AG20443 (cell line): ENCODE measurements at places on chromosomes 12 and 14.
A peak's percentile ranks its signal among the peaks of the same experiment; 100 is the strongest.

DNA sequence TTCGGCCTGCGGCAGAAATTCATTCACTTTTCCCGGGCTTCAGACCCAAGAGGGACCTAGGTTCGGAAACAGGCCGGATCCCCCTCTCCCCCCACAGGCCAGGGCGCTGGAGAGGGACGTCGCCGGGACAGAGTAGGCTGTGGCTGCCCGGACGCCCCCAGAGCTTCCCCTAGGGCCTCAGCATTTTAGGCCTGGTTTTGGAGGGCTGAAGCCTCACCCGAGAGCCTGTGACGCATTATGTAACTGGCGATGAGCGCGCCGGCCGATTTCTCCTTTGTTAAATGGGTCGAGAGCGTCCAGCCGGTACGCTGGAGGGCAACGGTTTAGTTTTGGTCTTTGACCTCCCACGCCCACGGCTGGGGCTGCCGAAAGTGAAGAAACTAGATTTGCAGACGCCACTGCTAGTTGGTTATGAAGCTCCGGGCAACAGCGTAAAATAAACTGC, 657 bp downstream of the PEBP1 start:
- DNase-seq = peak; percentile 71

GRCh38 chr14:58762629-58763028, 124.9 kb downstream of the DACT1 start:
- no peak for DNase-seq

DNA sequence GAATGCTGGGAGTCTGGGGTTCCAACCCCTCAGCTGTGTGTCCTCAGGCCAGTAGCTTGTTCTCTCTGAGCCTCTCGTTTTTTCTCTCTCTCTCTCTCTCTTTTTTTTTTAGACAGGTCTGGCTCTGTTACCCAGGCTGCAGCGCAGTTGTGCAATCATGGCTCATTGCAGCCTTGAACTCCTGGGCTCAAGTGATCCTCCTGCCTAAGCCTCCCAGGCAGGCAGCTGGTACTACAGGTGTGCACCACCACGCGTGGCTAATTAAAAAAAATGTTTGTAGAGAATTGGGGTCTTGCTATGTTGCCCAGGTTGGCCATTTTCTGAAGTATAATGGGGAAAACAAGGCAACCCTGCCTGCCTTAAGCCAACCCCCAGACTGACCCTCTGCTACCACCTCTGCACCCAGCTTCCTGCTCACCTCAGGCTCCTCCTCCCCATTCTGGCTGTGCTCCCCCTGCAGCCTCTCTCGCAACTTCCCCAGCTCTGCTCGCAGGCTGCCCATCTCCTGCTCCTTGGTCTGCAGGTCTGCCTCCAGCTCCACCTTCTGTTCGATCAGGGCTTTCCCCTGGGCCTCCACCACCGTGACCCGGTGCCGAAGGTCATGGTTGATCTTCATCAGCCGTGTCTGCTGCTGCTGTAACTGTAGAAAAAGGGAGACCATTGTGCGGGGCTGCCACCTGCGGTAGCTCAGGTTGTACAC, 35.2 kb downstream of the RILPL1 start:
- no peak for DNase-seq

- DNase-seq = no peak
Measured at GRCh38 chr14:35695647-35696046, 113.4 kb downstream of the RALGAPA1 start.

- DNase-seq = peak; percentile 42
Measured at GRCh38 chr14:51674294-51675002, 22.7 kb downstream of the FRMD6 start.

DNA sequence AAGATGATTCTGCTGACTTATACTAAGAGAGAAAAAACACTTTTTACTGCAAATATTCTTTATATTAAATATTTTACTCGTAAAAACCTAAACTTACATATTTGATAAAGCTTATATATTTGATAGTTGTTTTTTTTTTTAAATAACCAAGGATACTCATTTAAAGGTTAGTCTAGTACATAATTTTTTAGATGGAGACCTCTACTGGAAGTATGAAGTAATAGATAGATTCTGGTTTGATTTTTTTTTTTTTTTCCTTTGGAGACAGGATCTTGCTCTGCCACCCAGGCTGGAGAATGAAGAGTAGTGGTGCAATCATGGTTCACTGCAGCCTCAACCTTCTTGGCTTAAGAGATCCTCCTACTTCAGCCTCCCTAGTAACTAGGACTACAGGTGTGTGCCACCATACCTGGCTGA, 16.4 kb downstream of the ARID2 start:
- DNase-seq = peak; percentile 38

GRCh38 chr12:82862876-82863649, 176.4 kb downstream of the TMTC2 start:
- no peak for DNase-seq

- no peak for DNase-seq
Measured at GRCh38 chr12:13375583-13376345, 179.2 kb downstream of the EMP1 start.

GRCh38 chr14:53610947-53611346, 345.7 kb downstream of the BMP4 start:
- DNase-seq = no peak

DNA sequence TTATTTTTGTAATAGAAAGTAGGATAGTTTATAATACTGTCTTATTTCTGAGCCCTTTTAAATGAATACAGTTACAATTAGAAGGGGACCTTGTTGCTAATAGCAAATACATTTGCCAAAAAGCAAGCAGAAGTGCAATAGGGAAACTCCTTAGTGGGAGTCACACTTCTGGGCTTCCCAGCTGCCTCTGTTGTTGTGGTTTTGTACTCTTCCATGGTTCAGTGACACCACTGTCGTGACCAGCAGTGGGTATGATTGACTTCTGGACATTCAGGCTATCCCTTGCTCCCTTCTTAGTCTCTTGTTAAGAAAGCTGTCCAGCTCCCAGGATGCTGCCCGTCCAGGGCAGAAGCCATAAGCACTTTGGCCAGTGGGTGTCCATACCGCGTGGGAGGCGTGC, 22.6 kb downstream of the TCTN1 start:
- DNase-seq = no peak

GRCh38 chr12:119869720-119870119, 7.4 kb downstream of the CIT start:
- peak; percentile 91 for DNase-seq

DNA sequence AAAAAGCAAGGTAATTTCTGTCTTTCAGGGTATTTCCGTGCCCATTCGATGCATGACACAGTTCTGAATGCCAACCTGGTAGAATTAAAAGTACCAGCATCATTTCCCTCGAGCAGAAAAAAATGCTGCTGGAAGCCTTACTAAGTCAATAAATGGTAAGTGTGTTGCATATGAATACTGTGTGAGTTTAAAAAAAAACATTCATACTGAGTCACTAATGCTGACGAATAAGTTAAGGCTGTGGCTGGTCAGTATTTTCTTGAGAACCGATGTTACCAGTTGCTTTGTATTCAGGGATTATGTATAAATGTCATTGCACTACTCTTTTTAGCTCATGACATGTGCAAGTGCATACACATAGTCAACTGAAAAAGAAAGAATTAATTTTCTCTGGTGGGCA, 710.2 kb downstream of the TRHDE start:
- no peak for DNase-seq

DNA sequence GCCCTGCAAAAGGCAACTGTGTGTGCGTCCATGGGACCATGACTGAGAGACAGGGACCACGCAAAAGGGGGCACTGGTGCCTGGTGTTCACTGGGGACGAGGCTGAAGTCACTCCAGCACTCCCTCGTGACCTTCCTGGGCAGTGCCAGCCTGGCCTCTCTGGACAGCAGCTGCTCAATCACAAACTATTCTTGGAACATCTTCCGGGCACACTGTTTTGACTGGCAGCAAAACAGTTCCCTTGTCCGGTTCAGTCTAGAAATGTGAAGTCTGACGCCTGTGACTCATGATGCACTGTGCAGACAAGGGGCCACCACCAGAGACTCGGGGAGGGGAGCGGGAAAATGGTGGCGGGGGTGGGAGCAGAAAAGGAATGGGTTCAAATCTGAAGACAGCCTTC, 20.8 kb downstream of the SNRNP35 start:
- peak; percentile 37 for DNase-seq

- DNase-seq = peak; percentile 85
Measured at GRCh38 chr12:86712425-86712843, 456.2 kb upstream of the MGAT4C start.

DNA sequence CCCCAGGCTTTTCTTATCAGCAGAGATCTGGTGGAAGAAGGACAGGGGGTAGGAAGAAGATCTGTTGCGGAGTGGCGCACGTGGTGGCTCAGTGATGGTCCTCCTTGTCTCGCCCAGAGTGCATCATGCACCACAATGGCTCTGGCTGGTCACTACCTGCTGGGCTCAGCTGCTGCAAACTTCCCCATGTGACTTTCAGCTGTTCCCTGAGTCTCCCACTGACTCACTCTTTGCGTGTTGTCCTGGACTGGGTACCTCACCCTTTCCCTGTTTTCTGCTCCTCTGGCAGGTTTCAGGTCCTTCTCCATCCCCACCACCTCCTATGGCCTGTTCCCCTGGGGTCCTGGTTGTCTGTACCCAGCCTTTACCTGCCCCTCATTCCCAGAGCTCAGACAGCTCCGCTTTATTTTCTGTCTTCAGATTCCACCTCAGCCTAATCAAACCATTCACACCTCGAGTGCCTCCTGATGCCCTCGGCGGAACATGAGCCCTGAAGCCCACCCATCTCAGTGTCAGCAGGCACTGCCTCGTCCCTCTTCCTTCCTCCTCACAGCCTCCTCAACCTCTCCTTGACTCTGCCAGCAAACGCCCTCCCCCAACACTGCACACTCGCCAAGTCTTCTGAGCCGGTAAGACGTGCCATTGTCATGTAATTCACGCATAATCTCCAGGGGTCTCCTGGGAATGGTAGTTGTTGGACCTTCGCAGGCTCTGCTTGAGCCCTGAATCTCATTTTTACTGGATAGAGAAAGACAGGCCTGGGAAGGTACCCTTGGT, 1.8 kb downstream of the C1R start:
- no peak for DNase-seq

DNA sequence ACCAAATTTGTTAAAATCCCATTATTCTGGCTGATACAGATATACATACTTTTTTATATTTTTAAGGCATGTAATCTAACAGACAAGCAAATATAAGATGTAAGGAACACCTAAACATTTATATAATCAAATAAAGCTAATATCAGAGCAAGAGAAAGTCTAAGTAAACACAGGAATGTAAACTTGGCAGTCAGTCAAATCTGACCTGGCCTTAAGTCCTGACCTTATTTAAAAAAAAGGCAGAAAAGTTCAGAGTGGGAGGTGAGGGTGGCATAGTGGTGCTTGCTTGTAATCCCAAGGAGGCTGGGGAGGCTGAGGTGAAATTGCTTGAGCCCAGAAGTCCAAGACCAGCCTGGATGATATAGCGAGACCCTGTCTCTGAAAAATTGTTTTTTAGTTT, 152.6 kb downstream of the DERA start:
- no peak for DNase-seq

DNA sequence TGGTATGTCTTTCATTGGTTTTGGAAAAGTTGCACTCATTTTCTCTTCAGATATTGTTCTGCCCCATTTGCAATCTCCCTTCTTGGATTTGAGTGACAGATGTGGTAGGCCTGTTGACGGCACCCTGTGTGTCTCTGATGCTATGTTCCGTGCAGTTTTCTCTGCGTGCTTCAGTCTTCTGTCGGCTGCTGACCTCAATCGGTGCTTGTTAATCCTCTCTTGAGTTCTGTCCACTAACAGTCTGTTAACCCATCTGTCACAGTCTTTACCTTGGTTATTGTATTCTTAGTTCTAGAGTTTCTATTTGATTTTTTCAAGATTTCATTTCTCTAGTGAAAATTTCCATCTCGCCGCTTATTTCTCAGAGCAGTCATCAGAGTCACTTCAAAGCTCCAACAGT, 20.7 kb upstream of the PLD4 start:
- no peak for DNase-seq

DNA sequence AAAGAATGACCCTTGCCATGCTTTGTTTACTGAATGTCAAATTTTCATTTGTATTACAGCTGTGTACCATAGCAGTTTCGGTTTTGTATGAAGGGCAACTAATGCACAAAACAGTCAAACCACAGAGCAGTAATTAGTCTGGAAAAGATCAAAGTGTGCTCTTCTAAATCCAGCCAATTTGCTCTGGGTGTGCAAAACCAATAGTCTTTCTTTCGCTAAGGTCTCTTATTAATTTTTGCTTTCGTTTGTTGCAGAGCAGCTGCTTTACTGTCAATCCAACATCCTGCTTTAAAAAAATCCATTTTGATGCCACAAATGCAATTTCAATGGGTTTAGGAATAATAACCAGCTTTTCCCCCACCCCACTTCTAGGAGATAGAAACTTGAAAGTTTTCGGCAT, 114.2 kb downstream of the BRMS1L start:
- no peak for DNase-seq

DNA sequence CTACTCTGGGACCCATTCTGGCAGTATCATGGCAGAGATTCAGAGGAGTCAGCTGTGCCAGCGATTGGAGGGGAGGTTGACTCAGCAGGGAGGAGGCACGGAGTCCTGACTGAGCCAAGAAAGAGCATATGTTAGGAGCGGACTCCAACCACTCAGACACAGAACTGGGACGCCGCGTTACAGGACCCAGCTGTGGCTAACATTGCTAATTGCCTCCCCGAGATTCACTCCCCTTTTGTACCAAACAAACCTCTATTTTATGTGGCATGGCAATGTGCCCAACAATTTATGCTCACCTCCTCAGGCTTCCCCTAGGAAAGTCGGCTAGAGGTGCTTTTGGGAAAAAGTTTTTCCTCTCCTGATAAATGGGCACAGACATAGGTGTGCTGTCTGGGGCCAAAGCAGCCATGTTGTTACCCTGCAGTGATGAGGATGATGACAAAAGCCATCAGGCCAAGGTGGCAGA, 15.2 kb upstream of the CLIP1 start:
- DNase-seq = peak; percentile 89

DNA sequence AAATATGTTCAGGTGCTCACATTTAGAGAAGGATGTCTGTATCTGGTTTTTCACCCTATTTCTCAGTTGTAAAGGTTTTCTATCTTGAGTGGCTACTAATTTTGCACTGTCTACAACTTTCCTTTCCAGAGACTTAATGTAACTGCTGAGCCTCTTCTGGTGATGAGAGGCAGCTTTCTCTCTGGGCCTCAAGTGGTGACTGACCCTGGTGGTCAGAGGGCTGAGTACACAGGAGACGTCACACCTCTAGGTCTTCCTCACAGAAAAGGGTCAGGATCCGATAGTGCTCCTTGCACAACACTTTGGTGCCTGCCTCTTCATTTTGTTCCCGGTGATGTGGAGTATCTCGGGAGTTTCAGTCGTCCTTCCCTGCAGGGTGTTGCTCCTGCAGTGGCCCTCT, 76.8 kb downstream of the LIN7A start:
- no peak for DNase-seq

GRCh38 chr14:61290701-61291100, 9.6 kb upstream of the TMEM30B start:
- no peak for DNase-seq

- DNase-seq = no peak
Measured at GRCh38 chr12:2683283-2684025, 111.3 kb upstream of the FKBP4 start.

DNA sequence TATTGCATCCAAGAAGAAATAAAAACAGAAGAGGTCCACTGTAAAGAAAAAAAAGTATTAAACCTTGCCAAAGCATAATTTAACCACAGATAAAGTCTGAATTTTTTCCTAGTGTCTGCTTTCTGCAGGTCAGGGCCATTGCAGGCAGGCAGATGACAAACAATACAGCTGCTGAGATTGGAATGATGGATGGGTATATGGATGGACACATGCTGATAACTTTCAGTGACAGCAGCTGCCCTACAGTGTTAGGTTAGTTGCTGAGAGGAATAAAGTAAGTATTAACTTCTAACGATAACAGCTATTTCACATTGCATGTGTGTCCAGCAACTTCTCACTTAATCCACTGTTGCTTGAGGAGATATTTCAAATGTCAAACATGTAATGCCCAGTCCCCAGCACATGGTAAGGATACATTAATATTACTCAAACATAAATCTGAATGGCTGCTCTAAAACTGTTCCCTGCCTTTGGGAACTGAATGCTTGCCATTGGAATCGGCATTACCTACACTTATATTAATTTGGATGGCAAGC, 515.3 kb downstream of the RMST start:
- no peak for DNase-seq
